Progenitor cell of endocrine pancreas (in vitro differentiated cells): ENCODE measurements at places on chromosomes 3 and 15.
A peak's percentile ranks its signal among the peaks of the same experiment; 100 is the strongest.

- H3K4me3 ChIP-seq: no peak overlapping the region
- no peaks in the 10 kb centered on the region for H3K36me3 ChIP-seq
- H3K27ac ChIP-seq: no peak overlapping the region
- no peak for DNase-seq
- peaks cover 13% of the 10 kb centered on the region for H3K4me1 ChIP-seq
- H3K27me3 ChIP-seq: no peaks in the 10 kb centered on the region
These were observed 857.8 kb downstream of the TUSC7 start for GRCh38 chr3:117567382-117567781.

DNA sequence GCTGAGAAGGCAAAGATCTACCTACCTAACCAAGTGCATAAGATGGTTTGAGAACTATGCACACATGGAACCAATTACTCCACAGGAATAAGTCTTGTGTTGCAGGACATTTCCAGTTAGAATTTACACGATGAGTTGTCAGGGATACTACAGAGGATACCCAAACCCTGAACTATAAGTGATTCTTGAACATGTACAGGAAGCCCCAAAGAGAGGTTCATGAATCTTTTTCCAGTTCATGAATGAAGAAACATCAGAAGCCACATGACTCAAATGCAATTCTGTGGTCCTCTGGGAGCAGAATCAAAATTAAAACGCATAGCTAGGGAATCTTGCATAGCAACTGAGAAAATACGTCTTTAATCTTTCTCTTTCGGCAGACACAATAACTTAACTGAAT is 114.1 kb upstream of the LMCD1 start:
- no peak overlapping the region for H3K27ac ChIP-seq
- no peaks in the 10 kb centered on the region for H3K36me3 ChIP-seq
- H3K27me3 ChIP-seq: no peaks in the 10 kb centered on the region
- H3K4me1 ChIP-seq: no peaks in the 10 kb centered on the region
- H3K4me3 ChIP-seq: no peak overlapping the region

GRCh38 chr3:31953091-31953490 is 28.0 kb downstream of the OSBPL10 start:
- H3K4me1 ChIP-seq: peaks cover 8% of the 10 kb centered on the region
- peaks cover under 1% of the 10 kb centered on the region for H3K27me3 ChIP-seq
- DNase-seq: no peak
- H3K36me3 ChIP-seq: no peaks in the 10 kb centered on the region

GRCh38 chr15:57376696-57377477 is 582 bp downstream of the CGNL1 start:
- H3K36me3 ChIP-seq: peaks cover 2% of the 10 kb centered on the region
- peak overlapping the region; percentile 90 for H3K4me3 ChIP-seq
- H3K27me3 ChIP-seq: peaks cover 19% of the 10 kb centered on the region
- DNase-seq: peak; percentile 35

DNA sequence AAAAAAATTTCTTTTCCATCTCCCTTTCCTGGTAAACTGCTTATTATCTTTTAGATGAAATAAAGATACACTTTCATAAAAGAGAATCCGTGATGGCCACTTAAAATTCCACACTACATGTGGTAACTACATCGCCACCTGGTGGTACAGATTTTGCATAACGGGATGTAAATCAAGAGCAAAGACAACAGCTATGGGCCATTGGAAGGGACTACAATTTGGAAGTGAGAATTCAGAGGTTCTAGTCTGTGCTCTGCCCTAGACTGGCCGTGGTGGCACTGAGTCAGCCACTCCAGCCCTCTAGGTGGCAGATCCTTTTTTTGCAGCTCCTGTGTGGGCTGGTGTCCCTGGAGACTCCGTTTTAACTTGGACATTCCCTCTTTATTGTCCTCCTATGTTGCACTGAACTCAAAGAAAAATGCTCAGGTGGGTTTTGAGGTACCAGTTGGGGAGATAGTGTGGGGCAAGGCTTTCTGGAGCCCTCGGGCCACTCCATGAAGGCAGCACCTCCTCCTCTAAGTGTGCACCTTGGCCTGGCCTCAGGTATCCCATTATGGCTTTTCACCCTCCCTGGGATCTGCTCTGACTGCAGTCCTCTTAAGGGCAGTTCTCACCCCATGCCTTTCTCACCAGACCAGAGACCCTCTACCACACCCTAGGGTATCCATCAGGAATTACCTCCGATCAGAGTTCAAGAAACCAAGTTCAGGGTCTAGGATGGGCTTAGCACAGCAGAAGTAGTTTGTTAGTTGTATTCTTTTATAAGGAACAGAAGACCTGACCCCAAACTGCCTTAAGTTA is 54.9 kb downstream of the SPSB4 start:
- H3K4me1 ChIP-seq: peaks cover 26% of the 10 kb centered on the region
- no peak overlapping the region for H3K27ac ChIP-seq
- peaks cover 2% of the 10 kb centered on the region for H3K36me3 ChIP-seq
- peak; percentile 38 for DNase-seq
- no peaks in the 10 kb centered on the region for H3K27me3 ChIP-seq
